ENCODE measurements at places on chromosomes 3 and 15.
A peak's percentile ranks its signal among the peaks of the same experiment; 100 is the strongest.

DNA sequence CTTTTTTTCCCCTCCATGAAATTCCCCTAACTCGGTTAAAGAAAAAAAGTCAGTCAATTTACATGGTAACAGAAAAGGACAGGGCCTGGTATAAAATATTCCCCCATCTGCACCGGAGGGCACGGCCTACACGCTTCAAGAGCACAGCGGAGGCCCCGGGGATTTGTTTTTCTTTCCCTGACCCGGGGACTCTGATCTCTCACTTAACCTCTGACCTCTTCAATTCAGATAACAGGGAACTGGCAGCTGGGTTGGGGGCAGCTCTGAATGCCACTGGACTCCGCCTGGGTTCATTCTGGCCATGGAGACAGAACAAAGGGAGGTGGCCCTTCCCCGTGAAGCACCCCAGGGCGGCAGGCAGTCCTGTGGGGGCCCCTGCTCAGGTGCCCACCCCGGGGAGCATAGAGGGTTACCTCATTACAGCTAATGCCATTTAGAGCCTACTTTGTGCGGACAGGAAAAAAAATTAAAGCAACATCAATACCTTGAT lies 257.5 kb downstream of the SHQ1 start:
- no peak for DNase-seq

GRCh38 chr15:80087104-80087503 lies 27.6 kb downstream of the ZFAND6 start:
- DNase-seq: no peak

DNA sequence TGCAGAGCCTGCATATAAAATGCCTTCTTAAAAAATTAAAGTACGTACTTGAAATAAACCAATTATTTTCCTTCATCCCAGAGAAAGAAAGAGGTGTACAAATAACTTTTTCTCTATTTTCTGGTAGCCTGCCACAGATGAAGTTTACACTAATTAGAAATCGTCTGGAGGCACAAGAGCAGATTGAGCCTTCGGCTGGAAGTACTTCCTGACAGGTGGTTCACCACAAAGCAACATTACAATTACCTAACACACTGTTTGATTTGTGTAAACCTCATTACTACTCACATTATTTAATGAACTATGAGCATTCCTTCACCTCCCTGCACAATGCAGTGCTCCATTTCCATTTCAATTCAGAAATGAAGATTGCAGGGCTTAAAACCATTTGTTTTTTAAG lies 856.1 kb downstream of the SI start:
- DNase-seq: no peak

DNA sequence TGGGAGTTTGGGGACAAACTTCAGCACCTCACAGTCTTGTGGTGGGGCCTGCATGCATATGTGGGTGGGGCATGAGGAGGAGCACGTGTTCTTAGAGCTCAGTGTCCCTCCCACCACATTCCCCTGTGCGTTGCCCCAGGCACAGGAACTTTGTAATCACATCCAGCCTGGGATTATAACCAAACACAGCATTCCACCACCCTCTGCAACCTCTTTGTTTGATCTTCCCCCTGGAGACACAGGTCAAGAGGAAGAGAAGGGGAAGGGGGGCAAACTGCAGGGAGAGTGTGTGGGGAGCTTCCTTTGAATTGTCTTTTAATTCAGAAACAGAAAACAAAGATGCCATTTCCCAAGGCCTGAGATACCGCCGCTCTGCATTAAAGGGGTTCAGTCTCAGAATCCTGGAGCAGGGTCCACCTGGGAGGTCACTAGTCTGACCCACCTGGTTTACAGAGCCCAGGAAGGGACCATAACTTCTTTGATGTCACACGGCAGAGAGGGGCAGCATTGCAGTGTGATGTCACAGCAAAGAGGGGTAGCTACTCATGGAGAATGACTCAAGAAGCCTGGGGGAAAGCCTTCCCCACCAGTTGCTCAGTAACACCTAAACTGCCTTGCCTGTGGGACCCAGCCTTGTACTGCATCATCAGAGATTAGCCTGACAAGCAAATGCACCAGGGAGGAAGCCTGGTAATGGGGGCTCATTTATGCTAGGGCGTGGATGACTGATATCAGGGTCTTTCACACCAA lies 106.3 kb upstream of the RNU6-1 start:
- no peak for DNase-seq

DNA sequence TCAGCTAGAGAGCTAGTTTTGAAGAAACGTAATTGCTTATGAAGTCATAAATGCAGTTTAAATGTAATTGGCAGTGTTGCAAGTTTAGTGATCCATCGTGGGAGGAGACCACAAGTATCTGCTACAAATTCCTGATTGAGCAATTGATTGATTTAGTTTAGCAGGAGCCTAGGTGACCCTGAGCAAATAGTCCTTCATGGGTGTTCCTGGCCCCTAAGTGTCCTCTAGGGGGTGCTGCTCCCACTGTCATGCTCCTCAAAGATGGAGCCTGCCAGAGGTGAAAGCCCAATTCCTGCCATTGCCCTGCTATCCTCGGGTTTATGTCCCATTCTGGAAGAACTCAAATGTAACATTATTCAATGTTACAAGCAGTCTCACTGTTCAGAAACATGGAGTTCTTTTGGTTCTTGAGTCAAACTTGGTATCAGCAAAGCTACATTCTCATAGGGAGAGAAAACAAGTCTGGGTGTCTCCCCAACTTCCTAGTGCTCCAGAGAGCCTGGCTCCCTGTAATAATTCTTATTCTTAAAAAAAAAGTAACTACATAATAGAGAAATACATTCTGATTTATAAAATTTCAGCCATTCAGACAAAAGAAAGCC lies 29.8 kb upstream of the SENP5 start:
- DNase-seq: peak; percentile 42

DNA sequence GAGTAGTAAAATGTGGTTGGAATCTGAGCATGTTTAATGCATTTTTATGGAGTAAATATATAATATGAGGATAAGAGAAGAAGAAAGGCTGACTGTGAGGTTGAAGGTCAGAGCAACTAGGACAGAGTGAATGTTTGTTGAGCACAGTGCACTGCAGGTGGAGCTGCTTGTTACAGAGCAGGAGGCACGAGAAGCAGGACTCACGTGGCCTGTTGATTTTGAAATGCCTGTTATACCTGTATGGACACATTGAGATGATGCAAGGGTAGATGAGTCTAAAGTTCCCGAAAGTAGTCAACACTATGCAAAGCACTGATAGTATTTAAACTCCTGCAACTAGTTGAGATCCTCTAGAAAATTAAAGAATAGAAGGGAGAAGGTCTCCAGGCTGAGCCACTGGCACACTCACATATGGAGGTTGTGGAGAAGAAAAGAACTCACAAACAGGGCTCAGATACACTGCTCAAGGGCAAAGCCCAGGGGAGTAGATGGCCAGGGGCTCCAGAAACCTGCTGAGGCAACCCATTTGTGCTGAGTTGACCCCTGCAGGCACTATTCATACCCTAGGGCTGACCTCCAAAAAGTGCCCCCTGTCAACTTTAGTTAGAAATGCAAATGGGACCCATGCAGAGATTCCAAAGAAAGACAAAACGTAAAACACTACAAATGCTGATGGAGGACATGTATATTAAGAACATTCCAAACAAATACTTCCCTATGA lies 541.5 kb downstream of the GABRG3 start:
- DNase-seq: no peak
